DMS79 (cell line): ENCODE measurements at places on chromosomes 5 and 9.

DNA sequence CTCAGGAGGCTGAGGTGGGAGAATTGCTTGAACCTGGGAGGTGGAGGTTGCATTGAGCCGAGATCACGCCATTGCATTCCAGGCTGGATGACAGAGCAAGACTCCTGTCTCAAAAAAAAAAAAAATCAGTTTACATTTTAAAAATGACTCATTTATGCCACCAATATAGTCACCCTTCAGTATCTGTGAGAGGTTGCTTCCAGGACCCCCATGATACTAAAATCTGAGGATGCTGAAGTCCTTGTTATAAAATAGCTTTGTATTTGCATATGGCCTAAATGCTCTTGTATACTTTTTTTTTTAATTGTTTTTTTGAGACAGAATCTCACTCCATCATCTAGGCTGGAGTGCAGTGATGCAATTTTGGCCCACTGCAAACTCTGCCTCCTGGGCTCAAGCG, 5.8 kb downstream of the OCLN start:
- DNase-seq, result no peak

GRCh38 chr9:87160148-87161102, 213.1 kb upstream of the GAS1 start:
- DNase-seq, result no peak

DNA sequence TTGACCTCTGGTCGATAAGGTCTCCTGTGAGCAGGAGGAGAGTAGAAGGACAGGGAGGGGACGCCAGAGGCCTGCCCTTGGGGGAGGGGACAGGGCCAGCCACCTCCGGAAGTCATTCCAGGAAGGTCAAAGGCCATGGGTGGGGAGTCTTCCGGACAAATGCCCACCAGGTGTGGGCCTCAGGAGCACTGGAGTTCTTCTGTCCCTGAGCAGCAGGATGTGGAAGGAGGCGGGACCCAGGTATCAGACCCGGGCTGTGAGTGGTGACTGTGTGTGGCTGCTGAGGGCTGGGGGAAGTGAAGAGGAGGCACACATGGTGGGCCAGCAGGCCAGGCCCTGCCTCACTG, 13.9 kb downstream of the FGF18 start:
- no peak for DNase-seq

GRCh38 chr9:136057236-136058081, 37.6 kb downstream of the NACC2 start:
- no peak for DNase-seq

DNA sequence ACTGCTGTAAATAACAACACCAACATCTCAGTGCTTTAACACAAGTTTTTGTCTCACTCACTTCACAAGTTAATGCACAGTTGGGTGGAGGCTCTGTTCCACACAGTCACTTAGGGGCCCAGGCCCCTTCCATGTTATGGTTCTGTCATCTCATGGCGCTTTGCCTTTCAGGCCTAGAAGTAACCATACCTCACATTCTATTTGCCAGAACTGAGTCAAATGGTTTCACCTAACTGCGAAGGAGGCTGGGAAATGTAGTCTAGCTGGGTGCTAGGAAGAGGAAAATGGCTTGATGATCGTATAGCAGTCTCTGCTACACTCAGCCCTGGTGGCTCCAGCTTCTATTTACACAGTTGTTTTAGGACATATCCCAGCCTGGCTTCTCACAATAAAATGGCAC, 23.1 kb upstream of the MVB12B start:
- DNase-seq, result no peak

- no peak for DNase-seq
Measured at GRCh38 chr9:125356032-125356431, 94.4 kb downstream of the GAPVD1 start.

DNA sequence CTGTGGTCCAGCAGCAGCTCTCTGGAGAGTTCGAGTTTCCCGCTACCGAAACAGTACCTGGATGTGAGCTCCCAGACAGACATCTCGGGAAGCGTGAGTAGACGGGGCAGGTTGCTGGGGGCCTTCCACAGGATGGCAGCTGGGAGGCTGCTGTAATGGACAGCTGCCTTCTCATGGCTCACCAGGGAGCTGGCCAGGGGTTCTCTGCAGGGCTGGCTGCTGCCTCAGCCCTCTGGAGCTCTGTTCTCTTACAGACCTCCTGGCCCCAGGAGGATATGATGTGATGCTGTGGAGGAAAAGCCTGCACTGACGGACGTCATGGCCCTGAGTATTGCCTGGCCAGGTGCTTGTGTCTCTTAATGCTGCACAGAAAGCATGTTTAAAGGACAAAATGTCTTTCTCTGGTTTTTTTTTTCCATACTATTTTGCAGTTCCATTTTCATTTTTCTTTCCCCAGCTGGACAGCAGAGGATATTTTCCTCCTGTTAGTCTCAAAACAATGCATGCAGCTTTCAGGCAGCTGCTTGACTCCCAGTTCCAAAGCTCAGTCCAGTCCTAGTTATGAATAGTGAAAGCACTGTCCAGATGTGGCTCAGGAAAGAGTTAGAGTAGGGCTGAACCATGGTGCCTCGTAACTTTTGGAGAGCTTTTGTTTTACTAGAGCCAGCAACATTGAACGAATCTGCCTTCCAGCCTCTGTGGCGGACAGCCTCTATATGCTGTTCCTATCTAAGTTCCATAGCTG, 77.5 kb upstream of the RARS1 start:
- DNase-seq, result no peak

- no peak for DNase-seq
Measured at GRCh38 chr9:127166651-127167524, 44.5 kb upstream of the ANGPTL2 start.

DNA sequence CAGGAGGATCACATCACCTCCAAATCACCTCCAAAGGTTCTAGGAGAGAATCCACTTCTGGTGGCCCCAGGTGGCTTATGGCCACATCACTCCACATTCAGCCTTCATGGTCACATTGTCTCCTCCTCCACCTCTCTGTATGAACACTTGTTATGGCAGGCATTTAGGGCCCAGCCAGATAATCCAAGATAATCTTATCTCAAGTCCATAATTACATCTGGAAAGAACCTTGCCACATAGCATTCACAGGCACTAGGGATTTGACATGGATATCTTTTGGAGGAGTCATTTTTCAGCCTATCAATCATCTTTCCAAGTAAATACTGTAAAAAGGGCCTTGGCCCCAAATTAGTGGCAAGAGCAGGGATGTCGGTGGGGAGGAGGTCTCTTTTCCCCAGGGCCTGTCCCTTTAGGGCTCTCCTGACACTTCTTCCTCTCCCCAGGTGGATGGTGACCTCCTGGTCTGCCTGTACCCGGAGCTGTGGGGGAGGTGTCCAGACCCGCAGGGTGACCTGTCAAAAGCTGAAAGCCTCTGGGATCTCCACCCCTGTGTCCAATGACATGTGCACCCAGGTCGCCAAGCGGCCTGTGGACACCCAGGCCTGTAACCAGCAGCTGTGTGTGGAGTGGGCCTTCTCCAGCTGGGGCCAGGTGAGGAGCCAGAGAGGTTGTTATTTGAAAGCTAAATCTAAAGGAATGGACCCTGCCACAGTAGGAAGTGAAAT, 140.9 kb downstream of the SAXO1 start:
- DNase-seq, result no peak

DNA sequence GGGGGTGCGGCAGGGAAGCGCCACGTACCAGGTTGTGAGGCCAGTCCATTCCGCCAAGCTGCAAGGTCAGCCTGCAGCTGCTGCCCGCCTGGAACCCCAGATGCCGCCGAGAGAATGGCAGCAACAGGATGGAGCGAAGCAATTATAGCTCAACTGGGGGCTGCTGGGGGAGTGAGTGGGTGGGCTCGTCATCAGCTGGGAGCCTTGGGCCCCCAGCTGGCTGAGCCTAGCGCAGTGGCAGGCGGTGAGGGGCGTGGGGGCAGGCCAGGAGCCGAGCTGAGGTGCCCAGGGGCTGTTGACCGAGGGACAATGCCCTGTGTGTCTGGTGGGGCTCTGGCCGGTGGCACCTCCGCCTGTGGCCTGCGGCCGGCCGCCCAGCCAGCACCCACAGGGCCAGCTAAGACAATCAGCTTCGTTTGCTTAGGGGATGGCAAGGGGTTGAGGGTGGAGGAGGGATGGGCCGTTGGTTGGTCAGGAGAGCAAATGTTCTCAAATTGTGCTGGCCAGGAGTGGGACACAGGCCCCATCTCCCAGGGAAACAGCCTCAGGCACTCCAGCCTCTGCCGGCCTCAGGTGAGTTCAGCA, at the start of gene IL17B:
Gene IL17B (minus strand): TSS at position 116 of the 585 bp plus-strand sequence. CDS start 67 bp downstream, at position 49.
- DNase-seq, result no peak

GRCh38 chr9:91376239-91376638, 14.5 kb upstream of the AUH start:
- no peak for DNase-seq

DNA sequence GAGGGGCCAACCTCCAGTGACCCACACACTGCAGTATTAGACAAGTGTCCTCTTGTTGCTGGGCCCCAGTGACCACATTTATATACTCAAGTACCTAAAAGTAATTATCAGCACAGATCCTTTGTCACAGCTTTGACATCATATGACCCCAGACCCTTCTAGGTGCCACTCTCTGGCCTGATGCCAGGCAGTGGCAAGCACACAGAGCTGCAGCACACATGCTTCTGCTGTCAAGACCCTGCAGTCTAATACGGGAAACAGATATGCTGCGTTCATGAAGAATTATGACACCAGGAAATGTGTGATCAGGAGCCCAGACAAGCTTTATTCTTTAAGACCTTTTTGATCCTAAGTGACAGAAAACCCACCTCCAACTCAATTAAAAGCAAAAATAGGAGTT, 63.8 kb upstream of the AFAP1L1 start:
- DNase-seq, result no peak

DNA sequence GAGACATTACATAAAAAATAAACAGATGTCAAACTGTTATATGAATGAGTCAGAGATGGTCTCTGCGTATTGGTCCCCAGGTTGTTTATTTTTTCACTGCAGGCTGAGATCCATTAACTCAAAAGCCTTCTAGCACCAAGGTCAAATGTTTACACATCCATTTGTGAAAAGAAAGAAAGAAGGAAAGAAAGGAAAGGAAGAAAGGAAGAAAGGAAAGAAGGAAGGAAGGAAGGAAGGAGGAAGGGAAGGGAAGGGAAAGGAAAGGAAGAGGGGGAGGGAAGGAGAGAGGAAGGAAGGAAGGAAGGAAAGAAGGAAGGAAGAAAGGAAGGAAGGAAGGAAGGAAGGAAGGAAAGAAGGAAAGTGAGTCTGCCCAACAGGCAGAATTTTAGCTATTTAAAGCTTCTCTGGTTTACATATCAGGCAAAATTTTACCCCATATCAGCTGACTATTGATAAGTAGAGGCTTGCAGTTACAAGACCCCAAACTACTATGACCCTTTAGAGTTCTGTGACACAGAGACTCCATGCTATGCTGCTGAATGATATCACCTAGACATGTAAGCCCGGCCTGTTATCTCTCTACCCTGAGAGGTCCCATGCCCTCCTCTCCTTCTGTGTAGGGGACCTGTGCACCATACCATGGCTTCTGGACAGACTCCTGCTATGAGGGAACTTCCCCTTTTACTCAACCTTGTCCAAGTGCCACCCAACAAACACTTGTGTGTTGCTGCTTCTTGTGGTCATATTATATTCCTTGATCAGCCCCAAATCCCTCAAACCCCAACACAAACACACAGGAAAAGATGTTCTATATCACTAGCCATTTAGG, 59.0 kb downstream of the DRD1 start:
- no peak for DNase-seq

GRCh38 chr5:59319250-59319649, 574.3 kb downstream of the PDE4D start:
- DNase-seq, result no peak

- no peak for DNase-seq
Measured at GRCh38 chr5:83197326-83197967, 120.1 kb downstream of the XRCC4 start.

DNA sequence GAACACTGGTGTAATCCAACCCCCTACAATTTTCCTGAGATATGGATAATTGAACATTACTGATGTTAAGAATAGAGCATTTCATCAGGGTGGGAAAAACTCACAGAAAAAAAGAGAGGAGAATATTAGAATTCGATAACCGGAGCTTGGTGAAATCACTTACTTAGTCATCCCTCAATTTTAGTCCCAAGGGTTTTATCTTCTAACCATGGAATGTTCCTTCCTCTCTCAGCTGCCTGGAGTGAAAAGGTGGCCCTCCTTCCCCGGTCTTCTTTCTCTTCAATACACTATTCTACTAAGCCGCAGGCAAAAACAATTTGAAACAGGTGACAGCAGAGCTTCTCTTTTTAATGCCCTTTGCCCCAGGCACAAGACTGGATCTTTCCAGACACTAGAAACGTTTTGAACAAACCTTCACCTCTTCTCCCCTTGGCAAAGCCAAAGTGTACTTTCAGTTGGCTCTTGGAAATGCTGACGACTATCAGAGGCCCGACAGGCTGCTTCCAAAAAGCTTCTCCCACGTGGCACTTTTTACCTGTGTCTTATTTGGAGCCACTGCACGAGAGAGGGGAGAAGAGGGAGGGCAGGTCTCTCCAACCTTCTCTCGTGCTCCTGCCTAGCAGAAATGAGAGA, 543.9 kb downstream of the TLE1 start:
- DNase-seq, result no peak

DNA sequence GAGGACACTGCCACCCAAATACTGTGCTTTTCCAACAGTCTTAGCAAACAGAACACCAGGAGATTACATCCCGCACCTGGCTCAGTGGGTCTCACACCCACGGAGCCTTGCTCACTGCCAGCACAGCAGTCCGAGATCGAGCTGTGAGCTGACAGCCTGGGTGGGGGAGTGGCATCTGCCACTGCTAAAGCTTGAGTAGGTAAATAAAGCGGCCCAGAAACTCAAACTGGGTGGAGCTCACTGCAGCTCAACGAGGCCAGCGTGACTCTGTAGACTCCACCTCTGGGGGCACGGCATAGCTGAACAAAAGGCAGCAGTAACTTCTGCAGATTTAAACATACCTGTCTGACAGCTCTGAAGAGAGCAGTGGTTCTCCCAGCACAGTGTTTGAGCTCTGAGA, 28.8 kb downstream of the EPB41L4A start:
- DNase-seq, result no peak

DNA sequence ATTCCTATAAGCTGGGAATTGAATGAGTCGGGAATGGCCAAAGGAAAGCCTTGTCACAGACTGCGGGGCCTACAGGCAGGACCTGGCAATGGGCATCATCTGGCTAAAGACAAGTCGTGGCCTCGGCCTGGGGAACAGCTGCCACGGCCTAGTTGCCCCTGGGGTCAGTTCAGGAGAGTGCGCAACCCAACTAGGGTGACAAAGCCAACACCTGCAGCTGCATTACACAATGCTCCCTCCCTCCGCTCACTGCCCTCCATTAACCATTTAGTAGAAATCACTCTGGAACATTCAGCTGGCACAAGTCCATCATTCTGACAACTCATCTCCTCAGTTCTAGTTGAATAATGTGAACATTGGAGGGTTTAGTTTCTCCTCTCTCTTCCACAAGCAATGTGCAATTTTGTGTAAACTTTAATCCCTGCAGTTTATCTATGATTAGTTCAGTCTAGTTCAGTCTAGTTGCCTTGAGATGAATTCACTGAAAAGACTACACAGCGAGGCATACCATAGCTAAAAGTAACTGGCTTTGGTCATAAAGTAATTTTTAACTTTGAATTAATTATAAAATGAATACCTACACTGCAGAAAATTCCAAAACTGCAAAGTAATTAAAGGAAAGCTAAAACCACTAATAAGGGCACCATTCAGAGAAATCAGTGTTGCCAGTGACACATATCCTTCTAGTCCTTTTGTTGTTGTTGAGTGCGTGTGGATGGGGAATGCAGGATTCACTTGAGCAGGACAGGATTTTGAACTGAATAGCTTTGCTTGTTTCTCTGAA, 5.1 kb downstream of the GLDC start:
- no peak for DNase-seq

- no peak for DNase-seq
Measured at GRCh38 chr9:120625222-120625621, 45.3 kb upstream of the CDK5RAP2 start.

GRCh38 chr5:127324756-127325155, 34.2 kb downstream of the MEGF10 start:
- DNase-seq, result no peak
